NCI-H187 treated with DMSO at 0.1 percent for 48 hours (cell line): ENCODE measurements at places on chromosomes 4 and X.

- no peak for DNase-seq
Measured at GRCh38 chr4:147839200-147839599, 107.3 kb downstream of the ARHGAP10 start.

GRCh38 chr4:113452868-113453620 is 308.5 kb downstream of the CAMK2D start:
- DNase-seq, result no peak

DNA sequence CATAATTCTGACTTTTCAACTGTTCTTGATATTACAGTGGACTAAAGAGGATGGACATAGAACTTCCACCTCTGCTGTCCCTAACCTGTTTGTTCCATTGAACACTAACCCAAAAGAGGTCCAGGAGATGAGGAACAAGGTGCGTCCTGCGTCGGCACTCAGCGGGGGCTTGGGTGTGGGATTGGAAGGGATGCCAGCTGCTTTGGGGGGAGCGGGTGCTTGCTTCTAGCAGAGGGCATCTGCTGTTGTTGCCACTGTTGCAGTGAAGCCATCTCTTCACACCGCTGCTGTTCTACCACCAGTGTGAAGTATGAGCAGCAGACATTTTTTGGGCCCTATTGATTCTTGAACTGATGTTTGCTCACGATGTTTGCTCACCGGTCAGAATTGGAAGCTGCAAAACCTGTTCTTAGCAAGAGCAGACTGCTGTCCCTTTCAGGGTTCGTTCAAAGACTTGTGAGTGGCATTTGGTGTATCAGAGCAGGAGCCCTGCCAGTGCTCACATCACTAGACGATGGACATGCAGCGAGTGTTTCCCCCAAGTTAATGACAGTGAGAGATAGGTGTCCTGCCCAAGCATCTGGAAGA is 55.4 kb downstream of the NOP14 start:
- DNase-seq, result no peak

- no peak for DNase-seq
Measured at GRCh38 chr4:144666539-144667175, 20.7 kb downstream of the HHIP start.

DNA sequence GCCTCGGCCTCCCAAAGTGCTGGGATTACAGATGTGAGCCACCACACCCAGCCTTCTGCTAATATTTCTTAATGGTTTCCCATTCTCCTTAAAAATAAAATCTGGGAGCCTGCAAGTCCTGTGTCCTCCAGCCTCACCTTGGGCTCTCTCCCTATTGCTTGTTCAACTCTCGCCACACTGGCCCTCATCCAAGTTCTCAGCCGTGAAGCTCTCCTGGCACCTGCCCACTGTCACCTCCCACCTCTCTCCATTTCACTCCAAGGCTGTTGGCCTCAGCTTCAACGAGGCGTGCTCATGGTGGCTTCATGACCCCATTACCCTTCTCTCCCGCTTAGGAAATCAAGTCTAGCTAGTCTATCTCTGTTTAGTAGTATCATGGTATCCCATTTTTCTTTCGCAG is 9.5 kb upstream of the ETNPPL start:
- no peak for DNase-seq

DNA sequence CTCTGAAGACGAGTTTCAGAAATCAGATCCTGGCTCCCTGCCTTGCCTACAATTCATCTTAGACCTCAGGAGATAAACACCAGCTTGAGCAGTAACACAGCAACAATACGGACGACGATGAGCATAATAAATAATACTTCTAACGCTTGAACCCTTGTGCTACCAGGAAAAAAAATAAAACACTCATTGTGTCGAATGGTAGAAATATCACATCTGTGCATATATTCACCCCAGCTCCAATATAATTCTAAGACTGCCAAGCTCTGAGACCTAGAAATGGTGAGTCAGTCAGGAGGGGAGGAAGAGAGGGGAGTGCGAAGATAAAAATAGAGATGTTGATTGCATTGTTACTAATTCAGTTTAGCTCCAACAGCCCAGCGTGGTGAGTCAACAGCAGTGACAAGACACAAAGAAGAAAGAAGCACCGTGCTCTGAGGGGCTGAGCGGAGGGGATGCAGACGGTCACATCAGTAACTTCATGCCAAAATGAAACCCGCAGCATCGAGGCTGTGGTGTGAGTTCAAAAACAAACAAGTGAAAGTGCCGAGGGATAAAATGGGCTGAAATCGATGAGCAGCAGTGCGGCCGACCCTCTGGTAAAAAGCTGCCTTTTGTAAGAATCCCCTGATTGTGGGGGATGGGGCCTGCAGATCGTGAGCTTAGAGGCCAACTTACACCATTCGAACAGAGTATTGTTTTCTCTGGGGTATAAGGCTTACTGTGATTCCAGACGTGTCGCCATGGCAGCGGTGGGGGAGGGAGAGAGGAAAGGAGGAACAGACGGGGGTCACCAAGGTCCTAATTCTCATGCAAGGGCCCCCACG is 150.4 kb downstream of the MGST2 start:
- DNase-seq, result no peak

DNA sequence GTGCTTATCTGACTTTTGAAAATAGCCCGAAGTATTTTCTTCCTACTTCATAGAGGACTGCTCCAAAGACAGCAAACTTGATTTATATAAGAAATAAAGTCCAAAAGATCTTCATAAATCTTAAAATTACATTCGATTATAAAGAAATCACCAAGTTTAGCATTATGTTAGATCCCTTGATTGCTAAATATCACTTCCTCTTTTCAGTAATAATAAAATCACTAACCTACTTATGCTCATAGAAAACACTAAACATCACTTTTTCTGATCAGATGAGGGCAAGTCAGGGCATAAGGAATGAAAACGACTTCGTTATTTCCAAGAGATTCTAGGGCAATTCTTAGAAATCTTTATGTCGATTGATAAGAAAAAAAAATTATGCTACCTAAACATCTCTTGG is 32.0 kb downstream of the DYNLT3 start:
- DNase-seq, result no peak

- no peak for DNase-seq
Measured at GRCh38 chr4:168537571-168537970, 40.7 kb downstream of the PALLD start.

GRCh38 chr4:6608758-6609414 is 31.6 kb upstream of the MRFAP1 start:
- no peak for DNase-seq

DNA sequence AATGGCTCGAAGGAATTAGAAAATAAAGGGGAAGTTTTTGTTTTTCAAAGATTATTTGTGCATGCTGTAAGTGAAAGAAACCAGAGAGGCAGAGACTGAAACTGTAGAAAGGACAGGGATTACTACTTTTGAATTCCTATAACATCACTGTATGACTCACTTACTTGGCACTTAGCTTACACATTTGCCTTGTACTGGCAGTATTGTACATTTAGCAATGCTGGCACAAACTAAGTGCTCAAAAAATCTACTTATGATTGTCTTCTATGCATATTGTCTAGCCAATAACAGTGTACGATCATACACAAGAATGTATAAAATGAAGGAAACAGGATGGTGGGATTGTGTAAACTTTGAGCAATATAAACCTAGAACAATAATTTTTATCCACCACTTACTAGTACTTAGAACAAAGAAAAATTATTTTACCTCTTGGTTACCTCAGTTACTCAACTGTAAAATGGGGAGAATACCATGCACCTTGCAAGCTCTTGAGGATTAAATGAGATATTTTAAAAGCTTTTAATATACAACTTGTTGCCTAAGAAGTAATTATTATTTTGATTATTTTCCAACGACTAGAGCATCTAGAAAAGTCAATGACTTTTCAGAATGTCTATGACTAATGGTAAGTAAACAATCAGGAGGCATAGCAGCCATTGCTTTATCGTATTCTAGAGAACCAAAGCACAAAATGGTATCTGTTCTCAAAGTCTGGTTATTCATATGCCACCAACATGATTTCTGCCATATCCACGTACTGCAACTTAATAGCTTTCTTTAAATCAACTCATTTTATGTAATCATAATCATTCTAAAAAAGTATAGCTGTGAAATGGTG is 4.7 kb downstream of the FAM120C start:
- DNase-seq, result no peak

DNA sequence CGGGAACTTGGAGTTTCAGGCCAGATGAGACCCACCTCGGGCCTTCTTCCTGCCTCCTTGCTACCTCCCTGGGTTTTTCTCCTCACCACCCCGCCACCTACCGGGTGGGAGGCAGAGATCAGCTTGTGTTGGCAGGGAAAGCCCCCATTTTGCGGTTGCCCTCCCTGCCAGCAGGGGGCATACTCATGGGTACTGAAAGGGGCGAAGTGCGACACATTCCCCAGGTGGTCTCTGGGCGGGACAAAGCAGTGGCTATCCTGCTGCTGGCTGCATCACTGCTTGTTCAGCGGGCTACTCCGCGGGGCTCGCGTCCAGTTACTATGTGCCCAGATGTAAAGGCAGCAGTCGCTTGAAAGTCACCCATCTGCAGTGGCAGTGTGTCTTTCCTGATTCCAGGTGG is 330.3 kb downstream of the PDHA2 start:
- DNase-seq, result no peak

GRCh38 chr4:11004818-11005217 is 320.2 kb upstream of the CLNK start:
- no peak for DNase-seq

- DNase-seq, result no peak
Measured at GRCh38 chr4:52883707-52884669, 21.9 kb downstream of the RASL11B start.

DNA sequence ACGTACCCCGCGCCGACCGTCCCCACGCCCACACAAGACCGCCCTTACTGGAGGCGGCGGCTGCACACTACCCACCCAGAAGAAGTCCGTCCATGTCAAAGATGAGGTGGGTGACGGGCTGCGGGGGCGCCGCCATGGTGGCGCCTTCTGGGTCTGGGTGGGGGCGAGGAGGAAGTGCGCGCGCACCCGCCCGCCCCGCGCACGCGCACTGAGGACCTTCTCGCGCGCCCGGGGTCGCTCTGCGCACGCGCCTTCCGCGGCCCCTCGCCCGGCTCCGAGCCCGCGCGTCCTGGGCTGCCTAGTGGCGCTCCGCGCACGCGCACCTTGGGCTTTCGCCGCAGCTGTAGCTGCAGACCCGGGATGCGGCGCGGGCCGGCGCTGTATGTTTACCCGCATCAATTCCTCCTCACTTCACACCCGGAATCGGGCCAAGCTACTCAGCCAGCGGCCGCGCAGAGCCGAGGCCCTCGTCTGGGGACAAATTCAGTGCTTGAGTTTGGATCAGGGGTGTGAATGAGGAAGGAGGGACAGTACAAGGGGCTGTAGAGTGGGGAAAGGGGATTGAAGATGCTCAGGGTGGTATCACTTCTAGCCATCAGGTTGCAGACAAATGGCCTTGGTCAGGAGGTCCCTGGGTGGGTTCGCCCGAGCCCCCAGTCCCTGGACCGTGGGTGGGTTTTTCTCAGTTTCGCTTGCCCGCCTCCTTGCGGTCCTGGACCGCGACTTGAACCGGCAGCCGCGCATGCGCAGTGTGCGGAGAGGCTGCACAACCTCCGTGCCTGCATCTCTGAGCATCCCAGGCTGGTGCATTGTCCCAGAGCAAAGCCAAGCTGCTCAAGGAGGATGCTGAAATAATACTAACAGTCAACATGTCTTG is at the start of gene PUDP:
Gene PUDP (minus strand): TSS at position 176 of the 877 bp plus-strand sequence. CDS start 40 bp downstream, at position 136.
- DNase-seq, result peak; percentile 10

DNA sequence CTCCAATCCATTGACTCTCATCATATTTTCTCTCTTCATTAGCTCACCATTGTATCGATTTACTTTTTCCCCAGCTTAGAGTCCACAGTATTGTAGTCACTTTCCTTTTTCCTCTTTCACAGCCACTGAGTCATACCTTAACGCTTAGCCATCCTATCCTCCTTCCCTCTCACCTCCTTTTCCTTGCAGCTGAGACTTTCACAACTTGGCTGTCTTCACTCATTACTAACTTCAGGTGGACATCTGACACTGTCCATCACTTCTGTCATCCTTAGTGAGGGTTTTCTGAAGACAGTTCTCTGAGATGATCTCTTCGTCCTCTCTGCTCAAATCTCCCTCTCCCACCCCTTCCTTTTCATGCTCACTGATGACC is 70.5 kb upstream of the ESX1 start:
- no peak for DNase-seq

- no peak for DNase-seq
Measured at GRCh38 chrX:19543951-19544381, 28.7 kb upstream of the MAP3K15 start.

DNA sequence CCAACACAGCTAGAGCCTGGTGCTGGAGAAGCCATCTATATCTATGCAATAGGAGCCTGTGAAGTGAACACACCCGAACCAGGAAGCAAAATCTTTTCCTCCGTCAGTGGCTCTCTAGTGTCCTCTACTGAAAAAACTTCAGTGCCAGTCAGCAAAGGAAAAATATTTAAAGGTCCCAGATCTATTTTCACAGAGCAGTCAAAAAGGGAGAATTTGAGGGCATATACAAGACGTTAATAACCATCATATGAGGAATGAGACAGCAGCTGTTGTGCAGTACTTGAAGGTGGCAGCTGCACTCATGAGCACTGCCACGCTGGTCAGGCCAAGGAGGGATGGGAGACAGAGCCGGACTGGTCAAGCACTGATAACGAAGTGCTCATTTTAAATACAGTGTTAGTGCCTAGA is 14.4 kb downstream of the MCUB start:
- no peak for DNase-seq

DNA sequence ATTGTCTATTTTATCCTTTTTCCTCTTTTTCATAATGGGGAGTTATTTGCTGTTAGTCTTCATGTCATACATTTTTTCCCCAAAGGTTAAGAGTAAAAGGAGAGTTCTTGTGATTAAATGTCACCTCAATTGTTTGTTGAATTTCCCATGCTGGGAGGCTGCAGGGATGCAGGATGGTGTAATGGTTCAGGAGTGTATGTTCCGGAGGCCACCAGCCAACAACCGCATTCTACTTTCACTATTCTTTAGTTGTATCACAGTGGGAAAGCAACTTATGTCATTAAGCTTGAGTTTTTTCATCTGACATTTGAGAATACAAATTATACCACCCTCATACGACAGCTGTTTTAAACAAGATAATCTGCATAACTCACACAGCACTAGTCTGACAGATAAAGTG is 15.4 kb downstream of the AFP start:
- DNase-seq, result no peak

DNA sequence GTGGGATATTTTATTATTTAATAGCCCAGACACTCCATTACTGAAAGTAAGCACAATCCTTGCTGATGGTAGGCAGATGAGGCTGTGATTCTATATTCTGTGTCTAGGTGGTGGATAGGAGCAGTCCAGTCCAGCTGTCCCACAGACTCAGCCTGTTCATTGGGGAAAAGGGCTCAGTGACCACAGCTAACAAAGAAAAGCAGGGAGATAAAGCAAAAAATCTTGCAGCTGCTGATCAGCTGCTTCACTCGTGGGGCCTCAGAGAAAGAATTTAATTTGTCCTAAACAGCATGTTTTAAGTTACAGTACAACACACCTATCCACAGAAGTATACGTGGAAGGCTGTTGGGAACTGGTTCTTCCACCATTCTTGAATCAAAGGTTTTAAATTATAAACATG is 40.7 kb upstream of the ANK2 start:
- no peak for DNase-seq

DNA sequence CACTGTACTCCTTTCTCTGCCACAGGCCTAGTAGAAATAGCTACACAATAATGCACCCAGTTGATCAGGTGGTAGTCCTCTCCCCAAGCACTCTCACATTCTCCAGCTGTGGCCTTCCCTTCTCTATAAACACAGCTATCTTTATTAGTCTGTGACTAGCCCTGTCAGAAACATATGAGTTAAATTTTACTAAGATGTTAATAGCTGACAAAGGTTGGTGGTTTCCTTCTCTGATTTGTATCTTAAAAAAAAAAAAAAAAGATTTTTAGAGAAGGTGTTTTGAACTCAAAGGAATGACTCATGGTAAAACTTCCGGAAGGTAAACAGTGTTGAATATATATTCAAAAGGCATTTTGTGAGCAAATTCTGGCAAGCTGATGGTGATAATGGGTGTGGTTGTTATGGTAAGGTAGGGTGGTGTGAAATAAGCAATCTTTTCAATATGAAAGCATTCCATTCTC is 327.4 kb downstream of the PPP3CA start:
- DNase-seq, result no peak
